ENCODE measurements at places on chromosomes 4 and X. TPM values are rescaled to one million over a fixed set of nuclear protein-coding genes. Genes with fewer than 3 reads are reported as not detected.
A peak's percentile ranks its signal among the peaks of the same experiment; 100 is the strongest.

TCEAL6 gene
- total RNA-seq, result not detected

TRIM60 gene
- not detected for total RNA-seq

DNA sequence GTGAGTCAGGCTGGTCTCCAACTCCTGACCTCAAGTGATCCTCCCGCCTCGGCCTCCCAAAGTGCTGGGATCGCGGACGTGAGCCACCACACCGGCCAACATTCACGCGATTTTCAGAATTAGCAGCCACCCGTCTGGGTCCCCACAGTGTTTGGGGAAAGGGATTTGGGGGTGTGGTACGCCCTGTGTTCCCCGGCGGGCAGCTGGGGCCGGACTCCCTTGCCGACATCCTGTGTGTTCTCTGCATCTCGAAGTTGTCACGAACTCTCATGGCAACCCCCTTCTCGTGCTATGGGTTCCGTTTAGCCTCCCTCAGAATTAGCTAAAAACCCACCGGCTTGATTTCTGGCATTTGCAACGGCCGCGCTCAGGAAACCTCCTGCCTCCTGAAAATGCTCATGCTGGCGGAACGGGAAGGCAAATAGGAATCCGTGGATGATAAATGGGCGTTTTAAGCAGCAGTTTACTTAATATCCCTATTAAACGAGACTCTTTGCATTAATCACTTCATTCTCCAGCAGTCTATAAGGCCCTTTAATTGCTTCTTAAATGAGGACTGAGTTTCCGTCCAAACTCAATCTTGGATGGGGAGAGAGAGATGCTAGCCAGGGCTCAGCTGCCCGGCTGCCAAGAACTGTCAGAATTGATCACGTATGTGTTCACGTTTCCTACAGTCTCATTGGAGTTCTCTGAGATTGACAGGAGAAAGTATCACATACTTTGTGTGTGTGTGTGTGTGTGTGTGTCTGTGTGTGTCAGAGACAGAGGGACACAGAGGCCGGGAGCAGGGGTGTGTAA lies 78.9 kb upstream of the PPP2R3B start:
- no peak for DNase-seq
- no peaks in the 10 kb centered on the region for H3K36me3 ChIP-seq
- H3K27ac ChIP-seq, result no peak overlapping the region
- H3K4me1 ChIP-seq, result no peaks in the 10 kb centered on the region

PLAC1 gene
- not detected for total RNA-seq

- peaks cover 3% of the 10 kb centered on the region for H3K27me3 ChIP-seq
- H3K4me3 ChIP-seq, result no peak overlapping the region
- H3K4me1 ChIP-seq, result no peaks in the 10 kb centered on the region
- no peaks in the 10 kb centered on the region for H3K36me3 ChIP-seq
- DNase-seq, result no peak
These were observed 5.7 kb upstream of the MPC1L start for GRCh38 chrX:40617566-40617965.

USP17L11 gene
- not detected for total RNA-seq

GRCh38 chr4:140096483-140096861 lies 57.5 kb downstream of the MAML3 start:
- H3K4me3 ChIP-seq, result no peak overlapping the region
- H3K27ac ChIP-seq, result no peak overlapping the region
- H3K4me1 ChIP-seq, result no peaks in the 10 kb centered on the region
- no peaks in the 10 kb centered on the region for H3K36me3 ChIP-seq

- DNase-seq, result no peak
- no peaks in the 10 kb centered on the region for H3K27me3 ChIP-seq
- H3K4me3 ChIP-seq, result no peak overlapping the region
- no peaks in the 10 kb centered on the region for H3K36me3 ChIP-seq
- no peaks in the 10 kb centered on the region for H3K4me1 ChIP-seq
These were observed 6.2 kb upstream of the STK32B start for GRCh38 chr4:5045097-5045496.

- H3K36me3 ChIP-seq, result no peaks in the 10 kb centered on the region
- no peak for DNase-seq
- no peaks in the 10 kb centered on the region for H3K4me1 ChIP-seq
- no peak overlapping the region for H3K4me3 ChIP-seq
- H3K27me3 ChIP-seq, result no peaks in the 10 kb centered on the region
These were observed 93.4 kb downstream of the NHSL2 start for GRCh38 chrX:72003811-72004750.

- no peak overlapping the region for H3K4me3 ChIP-seq
- peak overlapping the region; percentile 32 for H3K27ac ChIP-seq
- DNase-seq, result no peak
- no peaks in the 10 kb centered on the region for H3K36me3 ChIP-seq
These were observed 215.9 kb upstream of the AADAT start for GRCh38 chr4:170305627-170306026.

Data from colonic mucosa (tissue), 4 donors.